ENCODE measurements at places on chromosomes 2 and 18. TPM values are rescaled to one million over a fixed set of nuclear protein-coding genes. Genes with fewer than 3 reads are reported as not detected.
A peak's percentile ranks its signal among the peaks of the same experiment; 100 is the strongest.

- no peak for DNase-seq
These were observed 14.8 kb downstream of the RELCH start for GRCh38 chr18:62201870-62202269.

- DNase-seq: no peak
These were observed 45.3 kb downstream of the SMAD7 start for GRCh38 chr18:48905513-48905912.

GRCh38 chr2:218837495-218837894 is 5.9 kb upstream of the PRKAG3 start:
- DNase-seq: no peak

SPIRE1 gene
- total RNA-seq: 31.6 TPM

GRCh38 chr2:4678927-4679326 is 975.6 kb downstream of the DCDC2C start:
- no peak for DNase-seq

SKOR2 gene
- not detected for total RNA-seq

GRCh38 chr2:239178484-239178883 is 222.3 kb downstream of the HDAC4 start:
- peak; percentile 38 for DNase-seq

GRCh38 chr2:60295636-60295962 is 257.9 kb downstream of the BCL11A start:
- no peak for DNase-seq

DNA sequence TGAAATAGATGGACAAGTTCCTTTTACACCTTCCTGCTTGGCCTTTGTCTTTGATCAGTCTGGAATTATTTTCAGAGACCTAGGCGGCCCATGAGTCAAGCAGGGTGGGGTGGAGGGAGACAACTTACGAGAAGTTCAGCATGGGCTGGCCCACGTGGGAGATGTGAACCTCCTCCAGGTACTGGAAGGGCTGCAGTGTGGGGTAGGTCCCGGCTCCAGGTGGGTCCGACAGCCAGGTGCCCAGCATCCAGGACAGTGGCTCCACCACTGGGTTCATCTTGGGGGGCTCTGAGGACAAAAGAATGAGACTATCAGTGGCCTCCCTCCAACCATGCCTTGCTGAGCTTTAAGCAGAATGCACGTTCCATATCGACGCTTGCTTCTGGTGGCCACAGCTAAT is 30.8 kb downstream of the THAP4 start:
- no peak for DNase-seq

DNA sequence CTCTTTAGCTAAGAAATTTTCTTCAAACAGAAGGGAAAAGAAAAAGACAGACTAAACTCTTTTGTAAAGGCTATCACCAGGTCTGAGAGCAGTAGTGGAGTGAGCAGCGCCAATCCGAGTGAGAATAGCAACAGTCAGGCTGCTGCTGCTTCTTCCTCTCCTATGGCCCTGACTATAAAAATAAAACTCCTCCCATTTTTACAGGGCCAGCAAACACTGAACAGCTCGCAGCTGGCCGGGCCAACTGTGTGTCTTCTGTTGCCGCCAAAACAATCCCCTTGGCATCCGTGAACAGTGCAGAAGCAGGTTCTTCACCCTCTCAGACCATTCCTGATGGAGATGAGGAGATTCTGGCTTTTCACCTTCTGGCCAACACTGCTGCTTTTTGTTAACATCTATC is 124.5 kb downstream of the CNTNAP5 start:
- no peak for DNase-seq

DAPL1 gene
- 4.1 TPM for total RNA-seq

GRCh38 chr18:75253784-75254183 is 43.2 kb downstream of the TSHZ1 start:
- no peak for DNase-seq

Data from sigmoid colon (tissue), 7 donors.